GM10248 (cell line): ENCODE measurements at places on chromosomes 12 and 14.
A peak's percentile ranks its signal among the peaks of the same experiment; 100 is the strongest.

- no peak for DNase-seq
Observed at GRCh38 chr12:69816082-69816481, 8.9 kb upstream of the MYRFL start.

DNA sequence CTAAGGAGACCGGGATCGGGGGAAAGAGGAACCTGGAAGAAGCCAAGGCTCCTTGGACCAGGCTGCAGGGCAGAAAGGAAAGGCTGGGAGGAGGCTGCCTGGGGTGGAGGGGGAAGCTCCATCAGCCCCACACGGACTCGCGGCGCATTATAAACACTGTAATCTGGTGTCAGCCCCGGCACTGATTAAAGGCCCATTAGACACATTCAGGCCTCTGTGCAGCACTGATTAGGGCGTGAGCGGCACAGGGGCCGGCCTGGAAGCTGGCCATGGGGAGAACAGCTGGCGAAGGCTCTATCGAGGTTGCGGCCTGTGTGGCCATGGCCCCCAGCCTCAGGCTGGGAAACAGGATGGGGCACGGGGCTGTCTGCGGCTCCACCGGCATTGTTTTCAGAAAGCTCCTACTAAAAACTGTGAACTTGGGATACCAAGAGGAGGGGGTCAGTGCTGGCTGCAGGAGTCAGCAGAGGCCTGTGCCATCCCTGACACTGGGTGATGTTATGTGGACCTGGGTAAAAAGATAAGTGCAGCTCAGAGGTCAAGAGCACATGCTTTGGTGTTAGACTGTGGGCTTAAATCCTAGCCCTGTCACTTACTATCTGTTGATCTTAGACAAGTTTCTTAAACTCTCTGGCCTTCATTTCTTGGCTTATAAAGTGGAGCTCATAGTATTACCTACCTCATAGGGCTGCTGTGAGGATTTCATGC lies 10.6 kb downstream of the ACVRL1 start:
- DNase-seq: no peak

DNA sequence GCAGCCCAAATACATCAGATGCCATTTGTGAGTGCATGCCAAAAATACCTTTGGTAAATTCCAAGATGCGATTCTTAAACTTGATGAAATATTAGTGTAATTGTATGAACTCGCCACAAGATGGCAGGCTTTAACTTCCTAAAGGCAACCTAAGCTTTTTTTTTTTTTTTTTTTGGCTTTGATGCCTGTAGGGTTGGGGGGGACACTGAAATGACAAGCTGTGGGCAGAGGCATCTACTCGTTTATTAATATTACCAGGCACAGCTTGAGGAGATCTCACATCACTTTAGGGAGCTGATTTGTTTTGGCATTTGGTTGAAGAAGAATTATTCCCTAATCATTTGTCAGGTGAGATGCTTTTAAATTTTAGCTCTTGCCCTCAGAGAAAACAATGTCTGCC lies 126.7 kb upstream of the CCDC196 start:
- peak; percentile 40 for DNase-seq

- DNase-seq: no peak
Observed at GRCh38 chr12:121634836-121635235, 8.5 kb downstream of the ORAI1 start.

DNA sequence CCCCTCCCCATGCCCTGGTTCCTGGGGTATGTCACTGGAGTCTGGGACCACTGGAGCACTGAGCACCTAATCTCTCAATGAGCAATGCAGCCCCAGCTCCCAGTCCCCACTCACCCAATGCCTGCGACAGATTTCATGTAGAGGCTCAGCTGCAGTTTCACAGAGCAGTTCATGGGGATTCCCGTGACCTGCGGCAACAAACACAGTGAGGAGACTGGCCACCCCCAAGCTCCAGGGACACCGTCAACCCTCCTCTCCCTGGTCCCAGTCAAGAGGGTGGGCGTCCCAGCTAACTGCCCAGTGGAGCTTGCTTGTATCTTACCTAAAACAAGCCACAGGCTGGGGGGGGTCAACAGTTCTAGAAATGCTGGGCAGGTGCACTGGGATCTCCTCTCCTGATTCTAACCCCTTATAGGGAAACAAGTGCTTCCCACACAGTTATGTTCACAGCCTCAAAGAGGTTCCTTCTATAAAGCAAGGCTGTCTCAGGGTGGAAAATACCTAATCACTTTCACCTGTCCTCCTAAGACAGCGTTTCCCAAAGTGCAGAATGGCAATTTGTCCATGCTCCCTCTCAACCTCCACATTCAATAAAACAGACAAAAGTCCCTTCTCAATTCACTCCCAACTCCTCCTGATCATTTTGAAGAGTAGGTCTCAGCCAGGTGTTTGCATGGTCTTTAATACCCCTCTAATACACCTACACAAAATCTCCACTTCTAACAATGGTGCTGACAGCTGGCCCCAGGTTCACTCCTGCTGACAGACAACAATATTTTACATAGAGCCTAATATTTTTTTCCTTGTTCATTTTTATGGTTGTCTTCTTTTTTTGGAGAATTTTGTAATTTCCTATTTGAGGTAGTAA lies 68.3 kb downstream of the SCARB1 start:
- DNase-seq: peak; percentile 82

DNA sequence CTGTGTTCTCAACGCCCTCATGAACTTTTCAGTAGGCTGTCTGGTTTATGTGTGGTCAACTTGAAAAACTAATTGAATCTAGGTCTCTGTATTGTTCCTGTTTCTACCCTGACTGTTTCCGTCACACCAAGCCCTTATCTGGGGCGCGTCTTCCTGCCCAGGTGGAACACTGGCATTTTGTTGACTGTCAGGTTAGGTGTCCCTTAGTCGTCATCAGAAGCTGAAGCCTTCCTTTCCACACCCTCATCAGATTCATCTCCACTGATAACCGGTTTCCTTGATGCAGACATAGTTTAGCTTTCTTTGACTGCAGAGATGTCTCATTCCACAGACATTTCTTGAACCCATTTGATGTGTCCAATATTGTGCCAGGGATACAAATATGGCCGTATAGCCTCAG lies 96.5 kb downstream of the DUSP16 start:
- DNase-seq: no peak
